ENCODE measurements at places on chromosomes 5 and 9.

DNA sequence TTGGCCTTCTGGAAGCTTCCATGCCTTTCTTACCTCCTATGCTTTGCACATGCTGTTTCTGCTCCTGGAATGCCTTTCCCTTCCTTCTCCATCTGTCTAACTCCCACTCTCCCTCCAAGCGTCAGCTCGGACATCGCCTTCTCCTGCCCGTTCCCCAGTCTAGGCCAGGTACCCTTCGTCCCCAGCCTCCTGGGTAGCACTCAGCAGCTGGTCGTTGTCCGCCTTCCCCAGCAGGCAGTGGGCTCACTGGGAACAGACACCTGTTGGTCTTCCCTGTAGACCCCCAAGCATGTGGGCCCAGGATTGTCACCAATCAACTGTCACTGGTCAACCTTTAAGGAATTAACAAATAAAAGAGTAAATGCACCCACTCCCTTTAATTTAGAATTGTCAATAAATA, 202.2 kb downstream of the RGS3 start:
- no peak overlapping the region for H3K4me3 ChIP-seq
- H3K36me3 ChIP-seq: no peaks in the 10 kb centered on the region
- no peaks in the 10 kb centered on the region for H3K27me3 ChIP-seq
- no peak for DNase-seq
- no peak overlapping the region for H3K27ac ChIP-seq

GRCh38 chr5:8756498-8757084, 789.3 kb downstream of the SEMA5A start:
- H3K27me3 ChIP-seq: no peaks in the 10 kb centered on the region
- H3K4me3 ChIP-seq: no peak overlapping the region
- H3K36me3 ChIP-seq: no peaks in the 10 kb centered on the region
- DNase-seq: peak; percentile 57

- H3K4me1 ChIP-seq: peaks cover 41% of the 10 kb centered on the region
- H3K4me3 ChIP-seq: no peak overlapping the region
- peak; percentile 50 for DNase-seq
- no peaks in the 10 kb centered on the region for H3K27me3 ChIP-seq
Measured at GRCh38 chr5:173051746-173052145, 4.4 kb upstream of the CREBRF start.

GRCh38 chr5:111095982-111096381, 3.8 kb downstream of the WDR36 start:
- no peak for DNase-seq
- H3K27ac ChIP-seq: no peak overlapping the region
- H3K27me3 ChIP-seq: no peaks in the 10 kb centered on the region
- H3K4me1 ChIP-seq: peaks cover 15% of the 10 kb centered on the region

DNA sequence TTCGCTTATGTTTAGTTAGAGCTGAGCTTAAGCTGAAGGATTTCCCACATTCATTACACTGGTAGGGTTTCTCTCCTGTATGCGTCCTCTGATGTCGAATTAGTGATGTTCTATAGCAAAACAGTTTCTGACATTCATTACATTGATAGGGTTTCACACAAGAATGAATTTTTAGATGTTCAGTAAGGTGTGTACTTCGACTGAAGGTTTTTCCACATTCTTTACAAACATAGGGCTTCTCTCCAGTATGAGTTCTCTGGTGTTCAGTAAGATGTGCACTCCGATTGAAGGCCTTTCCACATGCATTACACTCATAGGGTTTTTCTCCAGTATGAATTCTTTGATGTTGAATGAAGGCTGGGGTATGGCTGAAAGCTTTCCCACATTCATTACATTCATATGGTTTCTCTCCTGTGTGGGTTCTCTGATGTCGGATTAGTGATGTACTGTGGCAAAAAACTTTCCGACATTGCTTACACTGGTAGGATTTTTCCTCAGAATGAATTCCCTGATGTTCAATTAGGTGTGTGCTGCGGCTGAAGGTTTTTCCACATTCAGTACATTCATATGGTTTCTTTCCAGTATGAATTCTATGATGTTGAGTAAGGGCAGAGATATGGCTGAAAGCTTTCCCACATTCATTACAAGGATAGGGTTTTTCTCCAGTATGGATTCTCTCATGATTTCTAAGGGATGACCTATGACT, 14.6 kb downstream of the ZNF883 start:
- no peak overlapping the region for H3K27ac ChIP-seq
- H3K4me1 ChIP-seq: no peaks in the 10 kb centered on the region
- no peak for DNase-seq
- H3K4me3 ChIP-seq: no peak overlapping the region
- H3K36me3 ChIP-seq: no peaks in the 10 kb centered on the region

DNA sequence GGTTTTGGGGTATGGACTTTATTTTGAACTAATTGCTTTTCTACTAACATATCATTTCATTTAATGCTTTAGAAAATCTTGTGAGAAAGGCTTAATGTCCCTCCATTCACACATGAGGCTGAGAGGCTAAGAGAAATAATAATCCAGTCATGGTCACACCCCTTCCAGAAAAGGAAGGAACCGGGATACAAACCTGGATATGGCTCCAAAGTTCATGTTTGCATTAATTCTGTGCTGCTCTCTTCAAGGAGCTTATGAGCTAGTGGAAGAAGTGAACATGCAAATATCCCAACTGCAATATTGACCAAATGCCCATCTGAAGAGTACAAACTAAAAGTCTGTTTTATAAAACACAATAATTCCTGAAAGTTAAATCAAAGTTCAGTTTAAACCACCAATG, 732.1 kb upstream of the RIOK2 start:
- H3K36me3 ChIP-seq: no peaks in the 10 kb centered on the region
- DNase-seq: no peak
- no peak overlapping the region for H3K27ac ChIP-seq
- no peaks in the 10 kb centered on the region for H3K27me3 ChIP-seq
- H3K4me1 ChIP-seq: no peaks in the 10 kb centered on the region
- H3K4me3 ChIP-seq: no peak overlapping the region

GRCh38 chr5:60794691-60795090, 49.4 kb downstream of the ELOVL7 start:
- H3K4me1 ChIP-seq: no peaks in the 10 kb centered on the region
- H3K27me3 ChIP-seq: peaks cover 2% of the 10 kb centered on the region
- H3K27ac ChIP-seq: no peak overlapping the region
- H3K36me3 ChIP-seq: no peaks in the 10 kb centered on the region
- no peak for DNase-seq

- peak overlapping the region; percentile 90 for H3K27ac ChIP-seq
- no peaks in the 10 kb centered on the region for H3K27me3 ChIP-seq
- peaks cover 54% of the 10 kb centered on the region for H3K4me1 ChIP-seq
- no peak for DNase-seq
Measured at GRCh38 chr5:168318240-168318639, 26.8 kb downstream of the WWC1 start.
